ENCODE measurements at places on chromosomes 1 and 21.

- DNase-seq = no peak
Observed at GRCh38 chr21:39660191-39660980, 47.6 kb downstream of the B3GALT5 start.

DNA sequence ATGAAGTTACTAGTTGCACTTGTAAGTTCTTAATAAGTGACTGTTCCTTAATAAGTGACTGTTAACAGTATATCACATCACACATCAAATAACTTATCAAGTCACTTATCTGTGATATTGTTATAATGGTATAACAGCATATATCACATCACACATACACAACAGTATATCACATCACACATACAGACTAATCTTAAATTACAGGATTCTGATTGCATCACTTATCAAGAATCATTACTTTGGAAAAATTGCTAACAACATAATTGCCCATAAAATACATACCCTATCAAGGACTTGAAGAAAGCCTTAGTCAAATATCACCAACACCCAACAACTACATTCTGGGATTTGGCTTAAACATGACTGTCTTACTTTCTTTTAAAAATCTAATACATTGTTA, 813.5 kb downstream of the LTN1 start:
- DNase-seq = no peak

DNA sequence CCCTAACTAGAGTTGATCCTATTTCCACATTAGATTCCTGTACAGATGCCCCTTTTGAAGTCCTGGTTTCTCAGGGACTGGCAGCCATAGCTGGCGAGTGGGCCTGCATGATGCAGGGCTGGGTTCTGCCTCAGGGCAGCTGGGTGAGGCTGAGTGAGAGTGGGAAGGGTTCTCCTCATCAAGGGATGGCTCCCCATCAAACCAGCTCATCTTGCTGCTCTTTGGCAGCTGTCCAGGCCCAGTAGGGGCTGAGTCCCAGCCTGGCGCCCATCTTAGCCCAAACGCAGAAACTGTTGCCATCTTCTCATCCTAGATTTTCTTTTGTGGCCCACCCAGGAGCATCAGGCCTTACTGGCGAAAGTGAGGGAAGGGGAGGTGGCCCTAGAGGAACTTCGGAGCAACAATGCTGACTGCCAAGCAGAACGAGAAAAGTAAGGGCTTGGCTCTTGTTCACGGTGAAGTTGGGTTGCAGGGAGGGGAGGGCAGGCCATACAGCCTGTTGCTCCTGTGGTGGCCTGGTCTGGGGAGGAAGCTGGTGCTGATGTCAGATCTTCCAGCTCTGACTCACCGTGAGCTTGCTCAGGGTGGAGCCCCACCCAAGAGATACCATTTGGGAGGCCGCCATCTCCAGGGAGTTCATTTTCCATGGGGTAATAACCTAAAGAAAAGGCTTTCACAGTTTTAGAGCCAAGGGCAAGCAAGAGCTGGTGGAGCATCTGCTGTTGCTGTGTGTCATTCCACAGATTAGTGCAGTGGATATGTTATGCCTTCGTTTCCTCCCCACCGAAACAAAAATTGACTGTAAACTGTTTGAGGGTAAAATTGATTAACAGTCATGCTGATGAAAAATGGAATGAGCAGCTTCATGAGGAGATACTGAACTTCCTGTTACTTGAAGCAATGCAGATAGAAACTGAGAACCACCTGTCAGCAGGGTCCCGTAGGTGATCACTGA, 34.7 kb downstream of the TUFT1 start:
- DNase-seq = peak; percentile 3

- DNase-seq = no peak
Observed at GRCh38 chr1:246193537-246193936, 313.5 kb downstream of the SMYD3 start.

DNA sequence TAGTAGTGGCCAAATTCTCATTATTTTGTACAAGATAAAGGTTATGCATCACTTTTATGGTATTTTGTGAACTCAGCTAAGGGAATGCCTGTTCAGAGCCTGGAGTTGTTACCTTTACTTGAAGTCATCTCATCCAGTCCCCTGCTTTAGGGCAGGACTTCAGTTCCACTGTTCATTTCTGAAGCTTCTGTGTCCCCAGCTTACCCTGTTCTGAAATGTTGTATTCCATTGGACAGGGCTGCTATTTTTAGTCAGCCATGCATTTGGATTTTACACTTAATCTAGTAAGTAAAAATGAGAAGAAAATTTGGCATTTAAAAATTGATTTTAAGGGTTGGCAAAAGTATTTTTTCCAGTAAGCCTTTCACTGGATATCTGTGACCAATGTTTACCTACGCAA, 11.6 kb upstream of the C4BPB start:
- DNase-seq = no peak

DNA sequence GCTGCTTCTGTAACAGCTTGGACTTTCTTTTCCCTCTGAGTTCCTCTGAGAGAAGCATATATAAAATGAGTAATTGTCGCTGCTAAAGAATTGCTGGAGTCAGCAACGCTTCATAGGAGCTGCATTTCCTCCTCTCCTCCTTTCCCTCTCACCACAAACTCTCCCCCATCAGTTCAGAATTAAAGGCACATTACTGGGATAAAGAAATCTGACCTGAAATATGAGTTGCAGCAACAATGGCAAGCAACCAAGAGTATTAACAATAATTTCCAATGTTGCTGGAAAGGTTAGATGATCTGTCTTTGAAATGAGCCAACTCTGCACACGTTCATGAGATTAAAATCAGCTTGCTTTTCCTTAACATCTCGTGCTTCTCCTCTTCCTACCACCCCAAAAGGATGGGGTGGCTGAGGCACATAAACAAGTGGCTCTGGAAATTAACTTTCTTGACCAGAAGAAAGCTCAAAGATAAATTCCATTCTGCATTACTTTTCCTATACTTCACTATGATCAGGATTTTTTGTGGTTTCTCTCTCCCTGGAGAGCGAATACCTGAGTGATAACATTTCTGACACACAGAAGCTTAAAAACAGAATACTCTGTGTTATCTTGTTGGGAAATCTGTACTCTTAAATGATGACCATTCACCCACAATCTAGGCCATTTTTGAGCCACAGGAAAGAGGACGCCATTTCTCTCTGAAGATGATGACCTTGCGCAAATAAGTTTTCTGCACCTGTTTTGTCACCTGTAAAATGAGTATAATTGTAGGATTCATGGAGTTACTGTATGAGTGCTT, 90.2 kb downstream of the TGFBR3 start:
- DNase-seq = no peak

DNA sequence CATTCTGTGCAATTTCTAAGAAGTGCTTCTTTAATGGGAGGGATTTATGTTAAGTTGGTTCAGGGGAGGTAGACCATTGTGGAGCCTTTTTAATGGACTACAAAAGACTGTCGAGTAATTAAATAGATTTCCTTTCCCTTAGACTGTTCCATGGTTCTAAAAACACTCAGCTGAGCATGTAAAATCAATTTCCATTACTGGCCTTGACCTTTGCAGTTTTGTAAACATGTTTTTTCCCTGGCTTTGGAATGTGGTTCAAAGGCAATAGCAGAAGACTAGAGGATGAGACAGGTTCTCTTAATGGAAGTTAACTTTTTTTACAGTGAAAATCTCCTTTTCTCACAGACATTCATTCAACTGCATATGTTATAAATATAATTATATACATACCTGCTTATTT, 37.6 kb upstream of the BTG3 start:
- no peak for DNase-seq

GRCh38 chr1:234878288-234878687, 250.3 kb downstream of the TOMM20 start:
- DNase-seq = no peak

GRCh38 chr21:44432841-44433790, 22.2 kb upstream of the LRRC3 start:
- no peak for DNase-seq

DNA sequence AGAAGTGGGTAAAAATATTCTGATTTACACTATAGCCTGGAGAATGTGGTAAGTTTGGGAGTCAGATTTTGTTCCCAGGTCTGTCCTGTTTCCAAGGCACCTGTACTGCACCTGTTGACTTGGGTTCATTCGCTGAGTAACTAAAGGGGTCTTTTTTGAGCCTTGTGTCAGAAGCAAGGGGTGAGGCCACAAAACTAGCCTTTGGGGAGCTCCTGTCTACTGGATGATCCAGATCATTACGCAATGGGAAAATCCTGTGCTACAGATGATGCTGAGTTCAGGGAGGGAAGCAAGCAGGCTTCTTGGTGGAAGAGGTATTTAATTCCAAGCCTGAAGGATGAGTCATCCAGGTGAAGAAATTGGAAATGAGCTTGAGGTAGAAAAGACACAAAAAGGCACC, 424.0 kb downstream of the MATN1 start:
- no peak for DNase-seq

DNA sequence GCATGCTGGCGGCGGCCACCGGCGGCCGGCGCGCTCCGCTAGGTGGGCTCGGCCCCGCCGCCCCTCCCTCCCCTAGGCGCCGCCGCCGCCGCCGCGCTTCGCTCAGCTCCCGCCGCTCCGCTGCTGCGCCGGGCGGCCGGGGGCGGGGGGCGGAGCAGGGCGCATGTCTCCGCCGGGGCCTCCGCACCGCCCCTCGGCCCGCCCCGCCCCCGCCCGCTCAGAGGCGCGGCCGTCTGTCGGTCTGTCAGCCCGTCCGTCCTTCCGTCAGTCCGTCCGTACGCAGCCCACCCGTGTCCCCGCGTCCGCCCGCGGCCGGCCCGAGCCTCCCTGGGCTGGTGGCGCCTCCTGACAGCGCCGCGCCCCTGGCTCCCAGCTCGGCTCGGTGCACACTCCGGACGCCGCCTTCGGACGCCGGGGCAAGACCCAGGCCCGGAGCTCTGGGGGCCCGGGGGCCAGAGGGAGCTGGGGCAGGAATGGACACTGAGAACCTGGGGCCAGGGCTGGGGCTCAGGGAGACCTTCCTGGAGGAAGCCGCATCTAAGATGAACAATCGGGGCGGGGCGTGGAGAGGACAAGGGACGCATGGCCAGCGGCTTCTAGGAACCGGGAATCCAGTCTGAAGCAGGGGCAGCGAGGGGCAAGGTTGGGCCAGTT, at the start of gene GPR153:
GPR153 (minus strand) TSS at position 138 of the 654 bp plus-strand sequence. CDS start 6,193 bp downstream, outside the sequence.
- DNase-seq = no peak

GRCh38 chr21:44720170-44720569, 8.8 kb upstream of the TSPEAR start:
- DNase-seq = no peak

- DNase-seq = no peak
Observed at GRCh38 chr1:206445116-206445515, 25.2 kb upstream of the IKBKE start.

DNA sequence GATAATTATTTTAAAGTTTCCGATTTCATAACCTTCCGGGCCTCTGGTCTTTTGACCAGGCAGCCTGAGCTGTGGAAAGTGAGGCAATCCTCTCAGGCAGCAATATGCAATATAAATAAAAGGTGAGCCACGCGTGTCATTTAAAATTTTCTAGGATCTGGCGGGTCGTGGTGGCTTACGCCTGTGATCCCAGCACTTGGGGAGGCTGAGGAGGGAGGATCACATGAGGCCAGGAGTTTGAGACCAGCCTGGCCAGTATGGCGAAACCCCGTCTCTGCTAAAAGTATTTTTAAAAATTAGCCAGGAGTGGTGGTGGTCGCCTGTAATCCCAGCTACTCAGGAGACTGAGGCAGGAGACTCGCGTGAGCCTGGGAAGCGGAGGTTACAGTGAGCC, 546 bp upstream of the ZNF695 start:
- DNase-seq = no peak

- no peak for DNase-seq
Observed at GRCh38 chr1:226962421-226963391, 22.6 kb downstream of the COQ8A start.

DNA sequence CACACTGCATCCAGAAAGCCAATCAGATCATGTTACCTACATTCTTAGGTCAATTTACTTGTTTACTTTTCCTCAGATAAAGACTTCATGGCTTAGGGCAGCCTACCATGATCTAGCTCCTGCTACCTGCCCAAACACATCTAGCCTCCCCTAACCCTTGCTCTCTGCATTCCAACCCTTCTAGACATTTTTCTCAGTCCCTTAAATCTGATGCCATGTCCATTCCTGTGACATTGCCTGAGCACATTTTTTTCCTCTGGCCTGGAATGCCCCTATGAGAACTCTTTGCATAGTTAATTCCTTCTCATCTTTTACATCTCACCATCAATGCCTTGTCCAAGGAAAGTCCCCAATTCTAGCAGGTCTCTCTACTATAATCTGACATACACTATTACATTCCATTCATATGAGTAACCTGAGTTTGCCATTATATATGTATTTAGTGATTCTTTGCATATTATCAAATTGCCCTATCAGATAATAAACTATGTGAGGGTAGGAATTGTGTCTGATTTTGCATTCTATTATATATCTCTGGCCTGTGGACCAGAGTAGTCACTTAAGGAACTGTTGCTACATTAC, 166.9 kb downstream of the COL11A1 start:
- DNase-seq = no peak

GRCh38 chr1:201954263-201955008, 867 bp upstream of the TIMM17A start:
- peak; percentile 7 for DNase-seq

DNA sequence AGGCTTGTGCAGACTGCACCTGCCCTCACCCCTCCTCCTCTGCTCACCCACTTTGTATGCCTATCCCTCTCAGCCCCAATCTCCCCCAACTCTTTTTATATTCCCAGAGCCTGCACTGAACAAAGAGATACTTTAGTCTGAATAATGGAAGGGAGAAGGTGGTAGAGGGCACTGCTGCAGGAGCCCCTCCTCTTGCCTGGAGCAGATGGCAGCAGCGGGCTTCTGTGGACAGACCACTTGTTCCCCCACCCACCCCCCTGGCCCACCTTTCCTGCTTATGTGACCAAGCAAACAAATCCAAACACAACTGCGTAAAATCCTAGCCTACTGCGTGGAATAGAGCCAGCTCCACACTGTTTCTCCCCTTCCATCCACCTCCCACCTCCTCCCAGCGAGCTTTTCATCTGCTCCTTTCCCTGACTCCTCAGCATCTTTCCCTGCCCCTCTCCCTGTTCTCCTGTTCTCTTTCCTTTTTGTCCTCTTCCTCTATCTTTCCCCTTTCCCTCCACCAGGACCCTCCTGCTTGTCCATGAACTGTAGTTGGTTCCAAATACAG, 27.5 kb downstream of the RGS8 start:
- no peak for DNase-seq

DNA sequence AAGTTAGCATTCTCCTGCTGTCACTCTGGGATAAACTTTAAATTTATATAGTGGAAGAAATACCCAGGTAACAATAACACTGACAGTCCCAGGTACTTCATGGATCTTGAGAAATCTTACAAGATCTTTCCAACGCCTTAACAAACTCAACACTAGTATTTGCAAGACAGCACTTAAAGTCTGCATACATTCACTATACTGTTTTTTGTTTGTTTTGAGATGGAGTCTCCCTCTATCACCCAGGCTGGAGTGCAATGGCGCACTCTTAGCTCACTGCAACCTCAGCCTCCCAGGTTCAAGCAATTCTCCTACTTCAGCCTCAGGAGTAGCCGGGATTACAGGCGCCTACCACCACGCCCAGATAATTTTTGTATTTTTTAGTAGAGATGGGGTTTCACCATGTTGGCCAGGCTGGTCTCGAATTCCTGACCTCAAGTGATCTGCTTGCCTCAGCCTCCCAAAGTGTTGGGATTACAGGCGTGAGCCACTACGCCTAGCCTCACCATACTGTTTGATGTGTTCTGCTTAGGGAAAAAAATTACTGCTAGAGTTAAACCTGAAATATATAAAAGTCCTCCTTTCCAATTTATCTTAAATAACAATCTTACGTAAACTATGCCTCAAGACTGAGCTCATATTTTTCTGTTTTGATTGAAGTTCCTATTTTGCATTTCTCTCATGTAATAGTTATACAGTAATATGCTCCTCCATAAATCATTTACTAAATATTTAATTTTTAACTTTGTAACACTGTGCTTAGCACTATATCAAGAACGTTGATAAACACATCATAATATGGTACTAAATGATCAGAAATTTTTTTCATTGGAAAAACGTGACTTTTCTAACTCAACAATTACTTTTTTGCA, 17.5 kb downstream of the EYA3 start:
- no peak for DNase-seq

Measured in stimulated activated CD4-positive, alpha-beta T cell treated with anti-CD3 and anti-CD28 coated beads, Interleukin-12 subunit alpha, Interleukin-12 subunit beta, amount 100 ng/mL, for 48 hours (primary cell).